ENCODE measurements at places on chromosomes 3 and 15.
A peak's percentile ranks its signal among the peaks of the same experiment; 100 is the strongest.

DNA sequence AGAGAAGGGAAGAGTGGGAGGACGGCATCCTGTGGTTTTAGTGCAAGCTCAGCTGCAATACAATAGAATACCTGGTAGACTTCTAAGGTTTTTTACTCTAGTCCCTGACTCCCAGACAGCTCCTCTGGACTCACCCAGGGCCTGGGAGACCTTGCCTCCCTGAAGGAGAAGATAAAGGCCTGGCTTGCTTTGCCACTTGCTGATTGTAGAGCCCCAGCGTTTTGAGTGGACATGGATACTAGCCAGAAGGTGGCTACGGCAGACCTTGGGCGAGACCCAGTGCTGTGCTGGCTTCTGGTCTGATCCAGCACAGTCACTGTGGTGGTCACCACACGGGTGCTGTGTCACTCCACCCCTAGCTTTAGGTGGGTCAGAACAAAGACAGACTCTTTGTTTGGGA is 72.2 kb upstream of the TTC14 start:
- DNase-seq, result no peak

- no peak for DNase-seq
Measured at GRCh38 chr15:27575521-27575920, 523.6 kb downstream of the OCA2 start.

- DNase-seq, result no peak
Measured at GRCh38 chr3:35746492-35746891, 107.2 kb downstream of the ARPP21 start.

GRCh38 chr15:36598529-36599177 is 19.2 kb downstream of the CDIN1 start:
- peak; percentile 45 for DNase-seq

DNA sequence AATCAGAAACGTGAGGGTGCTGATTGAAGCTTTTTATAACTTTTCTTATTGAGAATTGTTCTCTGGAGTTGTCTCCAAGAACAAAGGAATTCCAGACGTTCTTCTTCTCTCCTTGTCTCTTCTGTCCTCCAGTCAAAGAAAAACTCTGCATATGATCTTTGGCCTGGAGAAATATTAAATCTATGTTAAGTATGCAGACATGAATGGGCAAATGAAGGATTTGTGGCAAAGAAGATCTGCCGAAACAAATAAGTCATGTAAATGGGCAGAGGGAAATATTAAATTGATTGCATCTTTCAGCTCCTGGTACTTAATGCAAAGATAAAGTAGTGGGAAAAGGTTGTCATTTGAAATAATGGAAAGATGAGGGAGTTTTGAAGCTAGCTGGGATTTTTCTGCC is 74.9 kb downstream of the IGF1R start:
- DNase-seq, result peak; percentile 48

DNA sequence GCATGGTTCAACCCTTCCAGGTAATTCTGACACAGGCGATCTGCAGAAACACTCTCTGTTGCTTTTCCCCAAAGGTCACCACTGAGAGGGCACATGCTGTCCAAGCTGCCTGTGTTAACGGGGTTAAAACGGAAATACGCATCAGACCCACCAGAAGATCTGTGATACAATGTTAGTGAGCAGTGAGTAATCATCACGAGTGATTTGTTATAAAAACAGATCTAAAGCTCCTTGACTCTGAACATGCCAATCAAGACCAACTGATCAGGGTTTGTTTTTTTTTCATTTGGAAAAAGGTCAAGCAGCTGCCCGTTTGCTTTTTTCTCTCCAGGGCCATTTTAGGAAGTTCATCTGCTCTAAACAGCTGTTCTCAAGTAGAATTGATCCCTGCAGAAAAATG is 43.2 kb downstream of the FGF12 start:
- DNase-seq, result no peak

DNA sequence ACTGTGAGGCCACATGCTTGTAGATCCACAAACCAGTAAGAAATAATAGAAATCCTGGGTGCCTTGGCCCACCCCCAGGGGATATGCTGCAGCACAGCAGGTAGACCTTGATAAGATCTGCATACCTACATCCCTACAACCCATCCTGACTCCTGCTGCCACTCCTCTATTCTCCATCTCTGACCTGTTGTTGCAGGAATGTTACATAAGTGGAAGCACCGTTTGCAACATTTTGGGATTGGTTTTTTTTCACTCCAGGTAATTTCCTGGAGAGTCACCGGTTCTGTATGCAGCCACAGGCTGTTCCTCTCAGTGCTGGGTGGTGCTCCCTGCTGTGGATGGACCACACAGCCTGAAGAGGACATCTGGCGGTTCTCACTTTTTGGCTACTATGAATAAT is 16.1 kb upstream of the CSPG5 start:
- no peak for DNase-seq

DNA sequence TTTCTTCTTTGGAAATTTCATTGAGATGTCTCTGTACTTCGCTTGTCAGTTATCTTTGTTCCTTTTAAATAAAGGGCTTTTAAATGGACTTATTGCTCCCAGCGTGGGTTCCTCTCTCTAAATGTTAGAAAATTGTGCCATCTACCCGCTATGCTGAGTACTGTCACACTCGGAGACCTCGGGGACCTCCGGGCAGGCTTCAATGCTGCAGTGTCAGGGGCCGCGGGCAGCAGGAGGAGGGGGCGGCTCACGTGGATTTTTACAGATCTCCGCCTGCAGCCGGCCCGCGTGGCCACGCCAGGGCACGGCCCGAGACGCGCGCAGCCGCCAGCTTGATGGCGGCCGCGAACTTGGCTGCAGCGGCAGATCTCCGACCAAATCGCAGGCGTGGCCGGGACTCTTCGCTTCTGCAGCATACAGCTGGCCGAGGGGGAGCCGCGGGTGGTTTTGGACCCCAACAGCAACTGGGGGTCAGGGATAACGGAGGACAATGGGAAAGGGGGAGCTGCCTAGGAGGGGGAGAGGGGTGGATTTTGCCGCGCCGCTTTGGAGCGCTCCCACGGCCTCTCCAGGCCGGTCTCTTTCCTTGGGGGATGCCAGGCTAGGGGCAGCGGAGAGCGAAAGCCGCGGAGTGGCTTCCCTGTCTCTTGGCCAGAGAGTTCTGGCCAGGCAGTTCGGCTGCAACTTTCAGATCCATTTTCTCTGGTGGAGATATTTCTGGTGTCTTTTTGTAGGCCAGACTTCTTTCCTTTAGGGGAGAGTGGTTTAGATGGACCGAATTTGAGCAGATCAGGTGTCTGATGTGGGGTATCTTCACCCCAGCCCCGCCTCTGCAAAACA is 15.3 kb downstream of the NR2F2 start:
- peak; percentile 75 for DNase-seq

DNA sequence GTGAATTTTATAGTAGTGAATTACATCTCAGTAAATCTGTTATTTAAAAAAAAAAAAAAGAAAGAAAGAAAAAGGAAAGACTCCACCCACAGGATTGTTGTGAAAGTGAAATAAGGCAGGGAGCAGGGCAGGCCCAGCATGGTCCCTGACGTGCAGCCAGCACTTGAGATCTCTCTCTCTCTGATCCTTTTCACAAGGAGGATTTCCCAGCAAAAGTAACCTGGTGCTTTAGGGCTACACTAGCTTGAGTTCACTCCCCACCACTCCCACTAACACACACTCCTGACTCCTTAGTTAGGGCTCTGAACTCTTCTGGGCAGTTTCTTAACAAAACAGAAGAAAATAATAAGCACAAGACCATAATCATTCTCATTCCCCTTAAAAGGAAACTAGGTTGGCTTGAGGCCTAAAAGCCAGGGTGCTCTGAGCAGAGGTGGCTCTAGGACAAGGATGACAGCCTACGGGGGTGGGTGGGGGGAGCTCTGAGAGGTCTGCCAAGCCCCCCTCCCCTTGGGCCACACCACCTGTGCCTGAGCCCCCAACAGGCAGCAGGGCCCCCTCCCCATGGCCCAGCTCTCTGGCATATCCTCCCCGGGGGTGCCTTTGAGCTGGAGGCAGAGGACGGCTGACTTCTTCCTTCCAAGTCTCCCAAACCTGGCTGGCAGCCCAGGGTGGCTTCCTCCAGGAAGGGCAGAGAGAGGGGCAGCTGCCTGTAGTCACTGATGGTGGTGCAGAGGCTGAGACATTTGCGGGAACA is 856 bp downstream of the TMEM40 start:
- DNase-seq, result peak; percentile 43
